NCI-H1436 (cell line): ENCODE measurements at places on chromosomes 1 and 21.
A peak's percentile ranks its signal among the peaks of the same experiment; 100 is the strongest.

DNA sequence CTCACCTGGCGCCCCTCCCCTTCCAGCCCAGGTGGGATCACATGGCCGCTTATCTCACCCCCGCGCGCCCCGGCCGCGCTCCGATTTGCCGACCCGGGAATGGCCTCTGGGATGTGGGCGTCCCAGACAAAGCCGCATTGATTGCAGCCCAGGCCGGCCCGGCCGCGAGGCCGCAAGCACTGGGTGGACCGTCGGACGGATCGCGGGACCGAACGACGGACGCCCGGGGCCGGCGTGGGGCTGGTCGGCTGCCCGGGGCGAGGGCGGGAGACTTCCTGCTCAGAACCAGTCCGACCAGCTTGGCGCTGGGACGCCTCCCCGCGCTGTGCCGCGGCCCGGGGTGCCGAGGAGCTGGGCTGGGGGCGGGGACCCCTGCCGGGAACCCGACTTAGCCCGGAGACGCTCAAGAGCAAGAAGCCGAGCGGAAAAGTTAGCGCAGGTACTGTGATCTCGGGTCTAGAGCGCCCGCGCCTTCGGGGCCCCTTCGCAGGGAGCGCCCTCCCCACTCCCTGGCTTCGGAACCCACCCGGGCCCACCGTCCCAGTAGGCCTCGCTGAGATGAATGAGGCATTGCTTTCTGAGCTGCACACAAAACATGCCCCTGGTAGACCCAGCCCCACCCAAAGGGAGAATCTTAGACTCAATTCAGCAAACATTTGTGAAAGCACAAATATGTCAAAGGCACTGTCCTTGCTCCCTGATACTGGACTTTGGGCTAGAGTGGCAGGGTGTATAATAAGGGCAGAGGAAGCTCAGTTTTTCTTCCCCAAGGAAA, 415 bp upstream of the LAD1 start:
- DNase-seq, result peak; percentile 19

DNA sequence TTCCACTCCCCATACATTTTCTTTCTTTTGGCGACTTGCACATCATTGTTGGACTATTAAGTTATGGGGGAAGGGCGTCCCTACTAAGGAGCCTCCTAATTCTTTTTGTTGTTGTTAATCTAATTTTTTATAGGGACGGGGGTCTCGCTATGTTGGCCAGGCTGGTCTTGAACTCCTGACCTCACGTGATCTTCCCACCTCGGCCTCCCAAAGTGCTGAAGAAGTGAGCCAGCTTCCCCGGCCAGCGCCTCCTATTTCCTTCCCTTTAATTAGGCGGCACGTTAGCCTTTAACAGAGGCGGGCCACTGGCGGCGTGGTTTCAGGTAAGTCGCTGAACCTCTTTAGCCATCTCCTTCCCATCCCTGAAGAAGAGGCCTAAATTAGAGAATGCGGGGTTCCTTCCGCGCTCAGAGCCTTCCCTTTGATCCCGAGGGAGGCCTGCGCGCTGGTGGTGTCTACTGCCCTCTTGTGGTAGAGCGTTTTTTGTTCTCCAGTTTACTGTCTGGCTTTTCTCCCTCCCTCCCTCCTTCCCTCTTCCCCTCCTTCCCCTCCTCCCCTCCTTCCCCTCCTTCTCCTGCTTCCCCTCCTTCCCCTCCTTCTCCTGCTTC, 38.1 kb downstream of the TNFRSF9 start:
- DNase-seq, result peak; percentile 89

- DNase-seq, result no peak
Observed at GRCh38 chr1:240409615-240410014, 202.3 kb downstream of the GREM2 start.

DNA sequence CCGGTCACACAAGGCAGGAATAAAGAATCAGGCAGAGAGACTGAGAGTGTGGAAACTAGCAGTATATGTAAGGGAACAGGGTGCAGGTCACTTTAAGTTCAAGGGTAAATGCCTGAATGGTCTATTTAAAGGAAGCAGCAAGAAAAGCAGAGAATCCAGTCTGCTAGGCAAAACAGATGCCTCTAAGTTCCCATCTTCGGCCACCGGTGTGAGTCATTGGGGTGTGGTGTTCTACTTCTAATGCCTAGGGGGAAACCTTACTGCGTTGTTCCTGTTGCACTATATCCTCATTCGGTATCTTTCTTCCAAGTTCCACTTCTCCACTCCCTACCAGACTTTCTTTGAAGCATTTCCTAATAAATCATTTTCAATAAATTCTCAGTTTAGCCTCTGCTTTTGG, 259.9 kb downstream of the HHIPL2 start:
- no peak for DNase-seq

GRCh38 chr1:10117865-10118264, 85.1 kb downstream of the UBE4B start:
- no peak for DNase-seq

DNA sequence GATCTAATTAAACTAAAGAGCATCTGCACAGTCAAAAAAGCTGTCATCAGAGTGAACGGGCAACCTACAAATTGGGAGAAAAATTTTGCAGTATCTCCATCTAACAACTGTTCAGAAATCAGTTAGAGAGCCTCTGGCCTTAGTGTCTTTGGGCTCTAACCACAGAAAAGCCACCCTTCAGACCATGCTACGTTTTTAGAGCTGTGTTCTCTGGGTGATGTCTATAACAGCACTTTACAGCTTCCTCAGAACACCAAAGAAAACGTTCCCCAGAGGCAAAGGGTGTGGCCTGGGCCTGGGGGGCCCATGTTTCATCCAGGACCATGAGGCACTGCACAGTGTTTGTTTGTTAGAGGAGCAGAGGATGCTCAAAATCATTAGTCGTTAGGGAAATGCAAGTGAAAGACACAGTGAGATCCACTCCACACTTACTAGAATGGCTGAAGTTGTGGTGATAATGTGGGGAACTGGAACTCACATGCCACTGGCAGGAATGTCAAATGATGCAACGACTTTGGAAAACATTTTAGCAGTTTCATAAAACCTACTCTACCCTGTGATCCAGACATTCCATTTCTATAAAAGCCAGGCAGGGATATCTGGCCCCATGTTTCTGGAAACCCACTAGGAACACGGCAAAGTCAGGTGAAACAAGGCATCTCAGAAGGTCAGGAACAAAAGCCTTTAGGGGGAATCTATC, 250.4 kb upstream of the HOOK1 start:
- no peak for DNase-seq

GRCh38 chr1:234490793-234491479, 12.0 kb upstream of the TARBP1 start:
- no peak for DNase-seq
